Right atrium auricular region (tissue), 2 donors: ENCODE measurements at places on chromosomes 6 and 20. TPM values are rescaled to one million over a fixed set of nuclear protein-coding genes. Genes with fewer than 3 reads are reported as not detected.
A peak's percentile ranks its signal among the peaks of the same experiment; 100 is the strongest.

APCDD1L gene
- 0.89 TPM for total RNA-seq

TUBB2B gene
- 2.4 TPM for total RNA-seq

SFT2D1 gene
- total RNA-seq = 29.4 TPM

- no peak for DNase-seq
These were observed 156.5 kb downstream of the TFAP2B start for GRCh38 chr6:50975216-50975615.

DNA sequence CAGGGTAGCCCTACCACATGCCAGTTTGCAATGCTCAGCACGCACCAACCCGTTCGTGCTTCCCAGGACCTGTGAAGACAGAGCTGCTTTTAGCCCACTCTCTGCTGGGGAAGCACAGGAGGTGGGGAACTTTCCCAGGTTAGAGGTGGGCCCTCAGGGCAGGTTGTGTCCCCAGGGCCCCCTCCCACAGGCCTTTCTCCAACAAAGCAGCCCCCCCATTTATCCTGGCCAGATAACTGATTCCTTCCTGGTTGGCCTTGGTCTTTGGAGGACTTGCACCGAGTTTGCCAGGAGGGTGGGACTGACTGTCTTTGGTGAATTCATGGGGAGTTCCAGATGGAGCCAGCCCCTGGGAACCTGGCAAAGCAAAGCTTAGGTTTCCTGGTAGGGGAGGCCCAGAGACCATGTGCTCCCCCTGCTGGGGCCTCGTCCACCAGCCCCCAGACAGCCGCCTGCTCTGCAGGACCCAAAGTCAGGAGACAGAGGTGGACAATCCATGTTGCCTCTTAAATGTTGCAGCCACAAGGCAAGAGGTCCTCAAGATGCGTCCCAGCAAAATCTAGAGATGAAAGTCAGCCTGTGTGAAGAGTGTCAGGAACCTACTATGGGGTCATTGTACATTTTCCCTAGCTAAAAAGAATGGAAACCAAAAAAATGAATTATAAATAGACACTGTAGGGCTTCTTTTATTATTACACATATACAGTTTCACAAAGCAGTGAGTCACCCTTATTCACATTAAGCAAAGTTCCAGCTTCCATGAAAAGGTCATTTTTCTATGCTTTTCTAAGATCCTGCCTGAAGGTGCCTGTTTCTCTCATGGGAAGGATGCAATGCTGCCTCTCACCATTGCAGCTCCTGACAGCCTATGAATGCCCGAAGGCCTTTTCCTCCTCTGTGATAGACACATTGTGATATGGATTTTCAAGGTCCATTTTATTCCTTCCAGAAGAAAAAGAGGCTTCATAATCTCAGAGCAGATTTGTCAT is 497.8 kb downstream of the PREX1 start:
- no peak for DNase-seq

GRCh38 chr20:33401184-33401920 is at the start of gene CDK5RAP1:
Gene CDK5RAP1, minus strand, starts transcription at chr20:33401519. Its CDS starts 4,455 bp downstream, at chr20:33397064.
- DNase-seq = peak; percentile 89

DNA sequence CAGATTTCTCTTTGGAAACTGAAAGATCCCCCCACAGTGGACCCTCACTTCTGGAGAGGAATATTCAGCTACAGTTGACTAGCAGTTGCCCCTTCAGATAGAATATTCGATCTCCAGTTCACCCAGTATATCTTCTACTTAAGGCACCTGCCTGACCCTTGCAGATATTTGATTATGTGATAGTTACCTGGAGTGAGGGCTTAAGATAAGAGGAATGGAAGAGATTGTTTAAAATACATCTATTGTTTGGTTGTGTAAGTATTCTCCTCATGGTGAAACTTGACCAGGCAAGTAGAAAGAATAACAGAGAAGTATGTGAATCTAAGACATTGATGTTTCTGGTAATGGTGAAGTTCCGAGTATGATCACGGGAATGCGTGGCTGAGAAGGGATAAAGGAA is 1.6 kb upstream of the ZCCHC3 start:
- no peak for DNase-seq

GRCh38 chr6:113823916-113824315 is 33.2 kb upstream of the MARCKS start:
- no peak for DNase-seq

- no peak for DNase-seq
These were observed 468 bp upstream of the CMTR1 start for GRCh38 chr6:37432590-37432915.
